ENCODE measurements at places on chromosomes 13 and 19.

- DNase-seq: no peak
Measured at GRCh38 chr13:111368091-111368490, 47.6 kb downstream of the TEX29 start.

- DNase-seq: no peak
Measured at GRCh38 chr13:32589471-32589870, 3.2 kb downstream of the PDS5B start.

GRCh38 chr19:13597640-13598039 lies 91.4 kb upstream of the CACNA1A start:
- no peak for DNase-seq

DNA sequence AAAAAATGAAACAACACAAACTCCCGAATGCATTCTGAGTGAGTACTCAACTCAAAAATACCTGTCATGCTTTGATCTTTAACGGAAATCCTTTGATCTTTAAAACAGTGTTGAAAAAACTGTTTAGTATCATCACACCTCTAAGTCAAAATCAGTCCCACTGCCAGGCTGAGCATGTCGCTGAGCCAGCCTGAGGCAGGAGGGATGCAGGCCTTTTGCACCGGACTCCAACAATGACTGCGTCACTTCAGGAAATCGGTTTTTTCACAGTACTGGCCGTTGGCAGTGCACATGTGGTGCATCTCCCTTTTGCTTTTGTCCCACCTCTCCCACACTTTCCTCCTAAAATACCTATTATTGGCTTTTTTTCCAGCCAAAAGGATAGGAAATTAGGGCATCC lies 78.2 kb downstream of the SHISA2 start:
- DNase-seq: no peak

DNA sequence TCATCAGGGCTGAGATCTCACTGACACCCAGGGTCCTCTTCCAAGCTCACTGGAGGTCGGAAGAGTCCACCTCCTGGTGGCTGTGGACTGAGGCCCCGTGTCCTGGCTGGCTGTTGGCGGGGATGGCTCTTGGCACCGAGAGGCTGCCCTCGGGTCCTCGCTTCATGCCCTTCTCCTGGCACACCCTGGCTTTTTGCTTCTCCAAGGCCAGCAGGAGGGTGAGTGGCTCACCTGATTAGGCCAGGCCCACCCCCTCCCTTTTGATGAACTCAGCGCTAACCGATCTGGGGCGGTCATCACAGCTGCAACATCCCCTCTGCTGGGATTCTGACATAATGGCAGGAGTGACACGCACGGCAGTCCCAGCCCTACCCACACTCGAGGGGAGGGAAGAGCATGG lies 4.4 kb downstream of the SLC39A3 start:
- DNase-seq: no peak

DNA sequence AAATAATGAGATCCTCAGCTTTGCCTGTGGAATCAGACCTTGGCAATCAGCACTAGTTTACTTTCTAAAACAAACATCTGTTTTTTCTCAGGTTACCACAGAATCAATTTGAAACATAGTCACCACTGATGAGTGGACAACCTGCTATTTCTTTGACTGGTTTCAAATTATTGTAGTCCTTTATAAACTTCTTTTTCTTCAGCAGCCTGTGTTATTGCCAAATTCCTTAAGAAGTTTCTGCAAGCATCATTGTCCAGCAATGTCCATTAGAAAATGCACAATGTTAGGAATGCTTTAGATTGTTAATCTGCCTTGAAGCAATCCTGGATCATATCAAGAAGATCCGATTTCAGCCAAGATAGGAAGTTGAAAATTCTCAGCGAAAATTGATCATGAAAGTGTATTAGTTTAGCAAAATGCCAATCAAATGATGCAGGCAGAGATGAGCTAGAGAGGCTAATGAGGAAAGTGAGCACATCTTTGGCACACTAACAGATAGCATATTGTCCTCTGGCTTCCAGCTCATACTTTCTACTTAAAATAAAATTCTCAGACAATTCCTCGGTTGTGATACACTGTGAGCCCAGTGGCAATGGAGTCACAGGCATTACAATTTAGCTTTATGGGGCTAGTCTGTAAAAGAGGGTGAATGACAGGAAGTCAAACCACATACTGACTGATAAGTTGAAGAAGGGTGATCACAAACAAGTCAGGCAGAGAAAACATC lies 270.6 kb downstream of the SLITRK6 start:
- no peak for DNase-seq

GRCh38 chr13:73938372-73939070 lies 195.7 kb downstream of the KLF12 start:
- no peak for DNase-seq

DNA sequence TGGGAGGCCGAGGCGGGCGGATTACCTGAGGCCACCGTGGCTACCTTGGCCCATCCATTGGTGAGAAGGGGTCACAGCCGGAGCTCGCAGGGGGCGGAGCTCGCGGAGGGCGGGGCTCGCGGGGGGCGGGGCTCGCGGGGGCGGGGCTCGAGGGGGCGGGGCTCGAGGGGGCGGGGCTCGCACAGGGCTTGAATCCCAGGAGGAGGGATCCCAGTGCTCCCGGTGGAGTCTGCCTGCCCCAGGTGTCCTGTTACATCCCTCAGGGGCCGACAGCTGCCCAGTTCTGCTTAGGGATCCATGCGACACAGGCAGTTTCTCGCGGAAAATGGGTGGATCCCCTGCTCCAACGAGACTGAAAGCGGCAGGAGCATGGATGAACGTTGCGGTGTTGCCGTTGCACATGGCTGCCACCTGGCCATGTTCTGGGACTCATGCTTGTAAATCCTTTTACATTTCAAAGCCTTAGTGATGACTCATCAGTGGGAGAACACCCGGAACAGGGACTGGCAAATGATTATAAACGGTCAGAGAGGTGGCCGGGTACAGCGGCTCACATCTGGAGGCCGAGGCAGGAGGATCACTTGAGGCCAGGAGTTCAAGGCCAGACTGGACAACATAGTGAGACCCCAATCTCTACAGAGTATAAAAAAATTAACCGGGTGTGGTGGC lies 25.1 kb downstream of the TMPRSS9 start:
- peak; percentile 17 for DNase-seq

DNA sequence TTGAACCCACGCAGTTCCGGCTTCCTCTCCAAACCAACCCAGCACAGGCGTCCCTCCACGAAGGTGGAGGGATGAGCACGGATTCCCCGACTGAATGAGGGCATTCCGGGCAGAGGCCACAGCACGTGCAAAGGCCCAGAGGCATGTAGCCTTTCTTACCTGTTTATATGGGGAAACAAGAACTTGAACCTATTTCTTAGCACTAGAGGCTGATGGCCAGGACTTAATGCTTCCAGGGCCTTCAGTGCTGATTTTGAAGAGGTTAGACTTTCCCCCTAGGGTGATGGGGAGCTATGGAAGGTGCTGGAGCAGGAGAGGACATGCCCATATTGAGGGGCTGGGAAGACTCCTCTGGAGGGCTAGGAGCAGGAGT lies 2.0 kb downstream of the MAST3 start:
- no peak for DNase-seq

DNA sequence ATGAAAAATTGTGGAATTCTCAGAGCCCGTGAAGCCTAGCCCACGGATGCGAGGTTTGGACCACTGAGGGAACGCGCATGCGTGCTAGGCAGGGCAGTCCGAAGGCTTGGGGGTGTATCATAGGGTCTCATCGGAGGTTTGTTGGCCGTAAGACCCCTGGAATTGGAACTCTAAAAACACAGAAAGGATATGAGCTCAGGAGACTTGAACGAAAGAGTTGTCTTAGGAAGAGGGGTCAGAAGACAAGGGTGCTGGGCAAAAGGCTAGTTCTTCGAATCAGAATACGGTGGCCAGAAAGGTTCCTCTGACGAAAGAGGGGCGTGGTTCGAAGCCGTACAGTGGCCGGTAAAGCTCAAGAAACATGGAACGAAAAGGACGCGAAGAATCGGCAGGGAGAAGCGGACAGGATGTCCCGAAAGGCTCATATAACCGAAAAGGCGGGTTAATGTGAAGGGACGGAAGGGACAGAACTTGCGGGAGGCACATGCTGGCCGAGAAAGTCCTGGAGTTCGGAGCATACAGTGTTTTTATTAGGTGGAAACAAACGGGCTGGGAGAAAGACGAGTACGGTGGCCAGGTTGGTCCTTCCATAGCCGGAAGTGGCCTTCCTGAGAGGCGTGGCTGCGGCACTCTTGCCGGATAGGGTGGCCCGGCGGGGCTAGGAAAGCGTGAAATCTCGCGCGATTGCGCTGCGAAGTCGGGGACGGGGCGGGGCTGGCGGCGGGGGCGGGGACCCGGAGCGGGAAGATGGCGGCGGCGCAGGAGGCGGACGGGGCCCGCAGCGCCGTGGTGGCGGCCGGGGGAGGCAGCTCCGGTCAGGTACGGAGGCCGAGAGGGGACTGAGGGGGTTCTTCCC lies at the start of gene CLPTM1:
CLPTM1 (plus strand) TSS at position 732 of the 856 bp plus-strand sequence; CDS start at position 748, 16 bp downstream.
- DNase-seq: peak; percentile 86

DNA sequence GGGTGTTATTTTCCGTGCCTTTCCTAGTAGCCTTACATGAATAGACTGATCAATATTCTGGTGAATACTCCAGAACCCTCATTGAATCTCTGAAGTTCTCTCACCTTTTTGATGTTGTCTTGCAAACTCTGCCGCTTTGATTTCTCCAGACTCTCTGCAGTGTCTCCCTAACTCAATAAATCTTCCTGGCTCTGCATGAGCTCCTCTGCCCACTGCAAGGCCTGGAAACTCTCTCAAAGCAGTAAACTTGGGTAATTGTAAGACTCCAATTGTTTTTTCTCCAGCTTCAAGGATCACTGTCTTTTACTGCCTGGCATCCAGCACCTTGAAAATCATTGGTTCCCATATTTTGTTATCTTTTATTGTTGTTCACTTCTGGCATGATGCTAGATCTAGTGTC lies 198.4 kb downstream of the GPC5 start:
- DNase-seq: no peak

- peak; percentile 73 for DNase-seq
Measured at GRCh38 chr19:22735911-22736645, 47.9 kb downstream of the ZNF99 start.

GRCh38 chr19:287381-287871 lies 3.8 kb downstream of the PLPP2 start:
- no peak for DNase-seq

GRCh38 chr19:43739439-43740235 lies 15.1 kb downstream of the SMG9 start:
- DNase-seq: no peak

DNA sequence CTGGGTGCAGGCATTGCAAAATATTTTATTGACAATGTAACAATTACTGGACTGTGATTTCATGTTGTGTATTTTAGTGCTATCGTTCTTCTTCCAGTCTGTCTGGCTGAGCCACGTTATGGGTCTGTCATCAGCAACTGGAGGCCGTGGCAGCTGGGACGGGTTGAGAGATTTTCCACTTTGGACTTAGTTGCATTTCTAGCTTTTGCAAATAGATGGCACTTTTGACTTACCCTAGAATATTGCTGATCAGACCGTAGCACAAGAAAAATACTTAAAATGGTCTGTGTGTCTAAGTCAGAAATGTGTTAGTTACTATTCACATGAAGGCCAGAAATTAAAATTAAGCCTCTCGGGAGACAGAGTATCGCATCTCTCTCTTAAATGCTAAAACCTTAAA lies 211.1 kb downstream of the TEX29 start:
- DNase-seq: no peak

Measured in GF-D8 (cell line).